ENCODE measurements at places on chromosomes 12 and 14.

DNA sequence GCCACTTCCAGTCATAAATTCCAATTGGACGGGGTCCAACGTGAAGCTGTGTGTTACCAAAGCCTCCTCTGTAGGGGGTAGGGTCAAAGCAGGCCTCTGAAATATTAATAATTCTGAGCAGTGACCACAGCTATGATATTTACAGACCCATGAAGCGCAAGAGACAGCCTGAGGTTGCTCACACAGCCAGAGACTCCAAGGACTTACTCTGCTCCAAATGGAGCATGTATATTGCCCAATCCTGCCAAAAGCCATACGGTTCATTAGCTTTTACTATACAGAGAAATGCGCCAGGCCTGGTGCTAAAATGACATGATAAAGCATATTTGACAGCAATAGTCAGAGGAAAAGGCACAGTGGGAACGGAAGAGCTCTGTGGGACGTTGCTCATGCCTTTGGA, 151.3 kb downstream of the PAH start:
- DNase-seq: no peak

- peak; percentile 35 for DNase-seq
Measured at GRCh38 chr12:123928274-123928865, 44.3 kb downstream of the CCDC92 start.

DNA sequence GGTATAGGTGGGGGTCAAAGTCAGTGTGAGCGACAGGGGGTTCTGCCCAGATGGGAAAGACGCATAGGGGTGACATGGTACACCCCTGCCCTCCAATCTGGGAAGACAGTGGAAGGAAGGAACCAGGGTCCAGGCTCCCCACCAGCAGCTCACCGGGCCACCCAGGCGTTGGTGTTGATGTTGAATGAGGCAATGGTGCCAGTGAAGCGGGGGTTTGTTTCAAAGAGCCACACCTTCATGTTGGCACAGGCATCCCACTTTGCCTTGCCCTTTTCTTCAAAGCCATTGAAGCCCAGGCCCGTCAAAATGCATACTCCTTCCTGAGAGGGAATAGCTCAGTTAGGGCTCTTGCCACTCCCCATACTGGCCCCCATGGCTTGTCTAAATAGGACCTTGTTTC, 7.5 kb downstream of the EMG1 start:
- DNase-seq: no peak

- DNase-seq: no peak
Measured at GRCh38 chr14:50338587-50338986, 26.5 kb downstream of the DMAC2L start.

DNA sequence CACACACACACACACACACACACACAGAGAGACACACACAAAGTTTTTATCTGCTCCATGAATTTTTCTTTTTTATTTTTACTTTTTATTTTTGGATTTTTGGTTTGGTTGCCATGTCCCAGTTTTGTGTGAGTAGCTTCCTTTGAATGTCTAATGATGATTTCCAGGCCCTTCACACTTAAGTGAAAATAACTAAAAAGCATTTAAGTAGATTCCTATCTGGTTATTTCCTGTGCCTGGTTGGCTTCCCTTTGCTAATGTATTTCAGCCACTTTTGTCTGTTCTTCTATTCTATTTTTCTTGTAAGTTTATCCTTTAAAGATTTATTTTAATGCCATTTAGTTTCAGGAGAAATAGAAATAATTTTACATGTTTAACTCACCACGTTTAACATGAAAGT, 755.4 kb downstream of the SLC6A15 start:
- DNase-seq: no peak

- no peak for DNase-seq
Measured at GRCh38 chr14:38207736-38208617, at the start of gene SSTR1. TSS of gene SSTR1 (plus strand) at chr14:38207904. CDS start at chr14:38209390, 1,486 bp downstream.
